ENCODE measurements at places on chromosomes 1 and 21.

DNA sequence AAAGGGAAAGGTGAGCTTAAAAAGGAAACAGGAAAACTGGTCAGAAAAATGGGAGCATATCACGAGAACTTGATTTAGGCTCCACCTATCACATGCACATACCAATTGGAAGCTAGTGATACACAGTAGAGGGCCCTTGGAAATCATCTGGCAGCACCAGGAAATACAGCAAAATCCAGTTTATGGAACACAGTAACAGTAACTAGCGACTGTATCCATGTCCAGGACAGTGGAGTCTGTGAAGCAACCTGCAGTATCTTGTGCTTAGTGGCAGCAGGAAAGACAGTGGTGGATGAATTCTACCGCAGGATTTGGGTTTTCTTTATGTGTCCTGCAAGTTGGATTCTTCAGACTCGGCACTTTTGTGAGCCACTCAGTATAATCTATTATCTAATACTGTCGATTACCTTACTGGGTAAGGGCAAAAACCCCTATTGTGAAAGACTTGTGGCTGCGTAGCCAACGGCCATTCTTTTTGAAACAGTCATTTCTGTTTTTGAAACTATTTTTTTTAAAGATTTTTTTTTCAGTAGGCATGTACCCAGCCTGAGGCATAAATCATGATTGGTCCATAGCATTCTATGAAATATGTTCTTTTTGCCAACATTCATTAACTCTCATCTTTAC, 1.6 kb upstream of the KDM4A start:
- no peak for DNase-seq

- no peak for DNase-seq
Measured at GRCh38 chr1:18429654-18430053, 51.1 kb upstream of the KLHDC7A start.

- DNase-seq: no peak
Measured at GRCh38 chr1:110591956-110592355, 14.2 kb downstream of the KCNA2 start.

DNA sequence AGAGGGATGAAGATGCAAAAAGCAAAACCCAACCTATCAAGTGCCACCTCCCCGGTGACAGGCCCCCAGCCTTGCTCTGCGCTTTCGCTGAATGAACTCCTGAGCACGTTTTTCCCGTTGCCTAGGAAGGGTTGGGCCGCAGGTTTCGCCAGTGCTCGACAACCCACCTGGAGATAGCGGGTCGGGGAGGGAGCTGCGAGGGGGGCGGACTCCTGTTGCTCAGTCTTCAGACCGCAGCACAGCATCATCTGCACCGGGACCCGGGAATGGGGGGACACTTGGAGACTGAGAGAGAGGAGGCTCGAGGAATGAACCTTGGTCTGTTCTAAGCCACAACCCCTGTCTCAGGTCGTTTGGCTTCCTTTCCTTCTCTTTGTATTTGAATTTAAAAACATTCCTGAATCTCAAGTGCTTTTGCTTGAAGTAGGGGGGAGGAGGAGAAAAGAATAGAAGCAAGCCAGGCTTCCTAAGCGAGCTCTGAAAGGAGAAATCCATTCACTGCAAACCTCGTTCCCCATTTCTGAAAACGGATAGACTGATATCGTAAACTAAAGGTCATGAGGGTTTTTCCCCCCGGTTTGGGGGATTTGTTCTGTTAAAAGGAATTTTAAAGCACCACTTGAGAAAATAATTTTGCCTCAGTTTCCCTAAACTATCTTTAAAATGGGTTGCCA, 1.2 kb downstream of the AK5 start:
- no peak for DNase-seq

DNA sequence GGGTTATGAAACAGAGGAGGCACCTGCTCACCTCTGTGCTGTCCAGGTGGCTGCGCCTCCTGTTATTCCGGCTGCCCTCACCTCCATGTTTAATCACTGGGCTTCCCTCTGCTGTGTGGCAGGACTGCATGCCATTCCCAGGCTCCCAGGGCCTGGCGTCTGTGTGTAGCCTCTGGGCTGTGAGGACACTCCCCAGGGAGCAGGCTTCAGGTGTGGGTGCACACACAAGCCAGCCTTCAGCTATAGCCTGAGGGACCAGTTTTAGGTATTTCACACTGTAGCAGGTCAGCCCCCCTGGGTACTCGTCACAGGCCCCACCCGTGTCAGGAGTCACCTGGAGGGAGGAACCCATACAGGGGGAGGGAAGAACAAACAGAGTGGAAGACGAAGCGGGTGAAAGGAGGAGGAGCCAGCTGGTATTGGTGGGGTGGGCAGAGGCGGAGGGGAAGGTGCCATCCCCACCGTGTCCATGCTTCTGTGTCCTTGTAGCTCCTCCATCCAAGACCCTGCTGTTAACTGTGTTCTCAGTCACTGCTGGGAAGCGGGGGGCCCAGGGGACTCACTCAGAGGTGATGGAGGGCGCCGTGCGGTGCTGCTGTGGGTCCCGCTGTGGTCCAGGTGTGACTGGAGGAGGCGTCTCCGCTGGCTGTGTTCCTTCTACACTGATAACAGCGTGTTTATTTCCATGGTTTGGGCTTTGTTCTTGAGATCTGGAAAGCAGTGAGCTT, 158.6 kb downstream of the PGBD5 start:
- no peak for DNase-seq

DNA sequence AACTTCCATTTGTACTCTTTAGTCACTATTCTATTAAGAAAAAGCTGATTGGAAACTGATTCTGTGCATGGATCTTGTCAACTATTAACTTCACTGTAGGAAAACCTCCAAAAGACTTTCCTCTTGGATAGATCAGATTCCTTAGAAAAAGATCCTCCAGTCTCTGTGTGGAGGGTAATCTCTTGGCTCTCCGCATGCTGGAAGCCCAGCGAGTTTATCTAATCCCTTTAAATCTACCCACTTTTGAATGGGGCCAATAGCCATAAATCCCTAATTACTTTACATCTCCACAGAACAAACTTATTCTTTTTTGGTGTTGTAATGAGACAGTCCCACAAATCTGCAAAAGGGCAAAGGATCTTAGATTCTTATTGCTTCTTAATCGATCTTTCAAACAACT, 1206.4 kb upstream of the ADGRL4 start:
- no peak for DNase-seq

DNA sequence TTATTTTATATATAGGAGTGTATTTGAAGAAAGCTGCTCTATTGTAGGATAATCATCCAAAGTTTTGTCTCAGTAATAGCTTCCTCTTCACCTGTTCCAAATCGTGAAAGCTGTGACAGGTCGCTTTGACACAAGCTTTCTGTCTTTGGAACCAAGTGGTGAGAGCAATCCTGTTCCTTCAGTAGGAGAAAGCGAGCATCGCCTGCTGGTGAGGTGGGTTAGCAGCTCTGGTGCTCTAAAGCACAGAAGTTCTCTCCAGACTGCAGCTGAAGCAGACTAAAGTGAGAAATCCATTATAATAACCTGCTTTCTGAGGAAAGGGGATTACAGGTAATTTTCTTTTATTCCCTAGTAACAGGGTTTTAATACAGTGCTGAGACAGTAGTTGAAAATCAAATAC, 803.8 kb downstream of the ADGRL2 start:
- DNase-seq: no peak

DNA sequence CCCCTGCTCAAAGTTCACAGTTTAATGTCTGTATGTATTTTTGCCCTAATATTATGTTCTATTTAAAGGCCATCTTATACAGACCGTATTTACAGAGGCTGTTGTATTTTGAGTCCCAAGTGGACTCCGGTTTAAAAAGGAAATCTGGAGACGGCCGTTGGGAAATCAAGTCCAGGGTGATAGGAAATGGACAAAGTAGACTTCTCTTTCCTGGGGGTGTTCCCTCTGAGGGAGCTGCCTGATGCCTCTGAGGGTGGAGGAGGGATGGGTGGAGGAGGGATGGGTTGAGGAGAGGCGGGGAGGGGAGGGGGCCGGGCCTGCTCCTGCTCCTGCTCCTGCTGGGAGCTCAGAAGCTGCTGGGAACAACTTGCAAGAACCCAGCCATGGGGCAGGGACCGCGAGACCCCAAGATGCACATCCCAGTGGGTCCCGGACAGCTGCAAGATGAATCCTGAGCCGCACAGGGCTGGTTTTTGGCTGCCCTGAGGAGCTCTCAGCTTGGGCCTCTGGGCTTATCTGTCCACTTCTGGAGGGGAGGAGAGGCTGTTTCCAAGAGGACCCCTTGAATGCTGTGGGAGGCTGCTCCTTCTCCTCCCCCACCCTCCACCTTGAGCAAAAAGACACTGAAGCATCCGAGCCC, 12.0 kb upstream of the ACTL8 start:
- DNase-seq: no peak

DNA sequence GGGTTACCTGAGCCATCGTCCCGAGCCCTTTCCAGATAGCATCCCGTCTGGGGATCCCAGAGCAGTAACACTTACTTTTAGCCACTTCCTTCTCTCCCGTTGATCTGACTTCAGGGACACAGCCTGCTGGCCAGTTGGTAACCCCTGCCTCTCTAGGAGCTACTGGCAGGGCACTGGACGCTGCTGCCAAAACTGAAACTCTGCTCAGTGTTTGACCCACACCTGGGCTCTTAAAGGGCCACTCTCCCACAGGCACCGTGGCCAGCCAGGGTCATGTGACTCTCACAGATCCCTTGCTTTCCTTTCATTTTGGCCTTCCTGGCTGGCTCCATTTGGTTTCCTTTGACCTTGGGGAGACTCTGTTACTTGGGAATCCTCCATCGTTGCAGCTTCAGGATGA, at the start of gene PIGR:
PIGR (minus strand) TSS at position 206 of the 400 bp plus-strand sequence. CDS start 5,935 bp downstream, outside the sequence.
- no peak for DNase-seq

- peak; percentile 87 for DNase-seq
Measured at GRCh38 chr1:173205146-173206051, 1.7 kb downstream of the TNFSF4 start.

DNA sequence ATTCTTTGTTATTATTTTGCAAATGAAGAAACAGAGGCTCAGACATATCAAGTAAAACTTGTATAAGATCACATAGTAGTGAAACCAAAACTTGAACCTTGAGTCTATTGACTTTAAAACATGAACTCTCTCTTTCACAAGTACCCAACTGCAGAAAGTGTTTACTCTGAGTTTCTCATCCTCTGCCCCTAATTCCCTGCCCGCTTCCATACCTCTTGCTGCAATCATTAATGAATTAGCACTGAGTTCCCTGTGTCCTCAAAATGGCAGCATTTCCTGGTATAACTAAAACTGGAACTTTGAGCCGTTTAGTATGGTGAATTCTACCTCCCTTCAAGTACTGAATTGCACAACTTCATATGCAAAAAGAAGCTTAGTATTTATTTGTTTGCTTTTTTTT, 147.7 kb upstream of the DNAH14 start:
- no peak for DNase-seq

GRCh38 chr1:205534444-205534985, 30.0 kb downstream of the CDK18 start:
- DNase-seq: no peak

DNA sequence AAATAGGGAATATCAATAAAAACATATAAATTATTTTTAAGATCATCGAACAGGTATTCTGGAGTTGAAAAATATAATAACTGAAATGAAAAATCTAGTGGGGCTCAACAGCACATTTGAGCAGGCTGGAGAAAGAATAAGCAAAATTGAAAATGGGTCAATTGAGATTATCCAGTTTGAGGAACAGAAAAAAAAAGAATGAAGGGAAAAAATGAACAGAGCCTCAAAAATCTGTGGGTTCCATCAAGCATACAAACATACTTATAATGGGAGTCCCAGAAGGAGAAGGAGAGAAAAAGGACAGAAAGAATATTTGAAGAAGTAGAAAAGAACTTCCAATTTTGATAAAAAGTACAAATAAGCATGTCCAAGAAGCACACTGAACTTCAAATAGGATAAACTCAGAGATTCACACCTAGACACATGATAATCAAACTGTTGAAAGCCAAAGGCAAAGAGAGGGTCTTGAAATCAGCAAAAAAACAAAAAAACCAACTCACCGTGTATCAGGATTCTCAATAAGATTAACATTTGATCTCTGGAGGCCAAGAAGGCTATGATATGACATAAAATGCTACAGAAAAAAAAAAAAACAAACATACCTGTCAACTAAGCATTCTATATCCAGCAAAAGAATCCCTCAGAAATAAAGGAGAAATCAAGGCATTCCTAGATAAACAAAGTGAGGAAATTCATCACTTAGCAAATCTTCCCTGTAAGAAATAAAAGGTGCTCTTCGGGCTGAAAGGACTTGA, 5.4 kb upstream of the COQ8A start:
- no peak for DNase-seq

DNA sequence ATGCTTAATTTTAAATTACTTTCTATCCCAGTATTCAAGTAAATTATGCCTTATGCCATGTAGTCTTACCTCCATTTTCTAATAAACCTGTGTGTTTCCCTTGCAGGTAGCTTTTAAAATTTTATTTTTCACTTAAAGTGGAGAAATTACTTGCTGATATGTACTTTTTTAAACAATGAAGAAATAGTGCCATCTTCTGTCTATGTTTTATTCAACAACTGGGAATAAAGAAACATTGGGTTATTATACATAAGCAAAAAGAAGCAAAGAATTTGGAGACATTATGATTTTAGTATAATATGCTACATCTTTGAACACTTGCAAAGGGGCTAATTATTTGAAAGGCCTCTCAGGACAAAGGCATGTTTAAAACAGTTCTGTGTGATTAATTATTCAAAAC, 1912.9 kb downstream of the MRPL39 start:
- DNase-seq: no peak

DNA sequence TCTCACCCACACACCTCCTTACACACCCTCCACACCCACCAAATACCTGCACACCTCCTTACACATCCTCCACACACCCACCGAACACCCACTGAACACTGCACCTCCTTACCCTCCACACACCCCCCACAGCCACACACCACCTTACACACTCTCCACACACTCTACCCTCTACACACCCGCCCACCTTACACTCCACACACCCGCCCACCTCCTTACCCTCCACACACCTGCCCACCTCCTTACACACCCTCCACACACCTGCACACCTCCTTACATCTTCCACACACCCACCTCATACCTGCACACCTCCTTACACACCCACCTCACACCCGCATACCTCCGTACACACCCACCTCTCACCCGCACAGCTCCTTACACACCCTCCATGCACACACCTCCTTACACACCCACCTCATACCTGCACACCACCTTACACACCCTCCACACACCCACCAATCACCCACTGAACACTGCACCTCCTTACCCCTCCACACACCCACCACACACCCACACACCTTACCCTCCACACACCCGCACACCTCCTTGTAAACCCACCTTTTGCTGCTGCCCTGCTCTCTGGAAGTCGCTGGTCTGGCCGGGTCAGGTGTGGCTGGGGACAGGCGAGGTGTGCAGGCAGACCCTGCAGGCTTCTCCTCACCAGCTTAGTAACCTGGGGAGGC, 38.5 kb downstream of the COQ8A start:
- DNase-seq: no peak

DNA sequence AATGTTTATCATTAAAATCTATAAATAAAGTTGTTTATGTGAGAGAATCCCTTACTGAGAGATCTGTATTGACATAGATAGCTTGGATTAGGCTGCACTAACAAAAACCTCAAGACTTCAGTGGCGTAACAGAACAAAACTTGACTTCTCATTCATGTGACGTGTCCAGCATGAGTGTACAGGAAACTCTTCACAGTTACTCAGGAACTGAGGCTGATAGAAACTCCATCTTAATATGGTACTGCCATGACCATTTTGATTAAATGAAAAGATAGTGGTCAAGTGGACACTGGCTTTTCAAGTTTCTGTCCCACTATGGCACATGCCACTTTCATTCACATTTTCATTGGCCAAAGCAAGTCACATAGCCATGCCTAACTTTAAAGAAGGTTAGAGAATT, 3.7 kb downstream of the ST3GAL3 start:
- DNase-seq: no peak
